ENCODE measurements at places on chromosomes 1 and 21.

DNA sequence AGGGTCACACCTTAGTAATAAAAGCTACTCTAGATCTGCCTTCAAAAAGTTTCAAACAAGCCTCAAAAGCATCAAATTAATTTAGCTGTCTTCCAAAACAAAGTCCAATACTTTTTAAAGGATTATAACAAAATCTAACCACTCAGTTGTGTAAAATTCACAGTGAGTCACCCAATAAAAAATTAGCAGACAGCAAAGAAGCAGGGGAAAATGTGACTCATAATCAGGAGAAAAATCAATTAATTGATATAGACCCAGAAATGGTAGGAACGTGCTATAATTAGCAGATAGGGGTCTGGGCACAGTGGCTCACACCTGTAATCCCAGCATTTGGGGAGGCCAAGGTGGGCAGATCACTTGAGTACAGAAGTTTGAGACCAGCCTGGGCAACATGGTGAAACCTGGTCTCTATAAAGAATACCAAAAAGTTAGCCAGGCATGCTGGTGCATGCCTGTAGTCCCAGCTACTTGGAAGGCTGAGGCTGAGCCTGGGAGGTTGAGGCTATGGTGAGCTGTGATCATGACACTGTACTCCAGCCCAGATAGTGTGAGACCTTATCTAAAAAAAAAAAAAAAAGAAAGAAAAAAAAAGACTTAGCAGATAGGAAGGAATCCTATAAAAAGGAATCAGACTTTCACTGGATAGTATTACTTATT, 8.1 kb upstream of the MYOG start:
- DNase-seq, result no peak

DNA sequence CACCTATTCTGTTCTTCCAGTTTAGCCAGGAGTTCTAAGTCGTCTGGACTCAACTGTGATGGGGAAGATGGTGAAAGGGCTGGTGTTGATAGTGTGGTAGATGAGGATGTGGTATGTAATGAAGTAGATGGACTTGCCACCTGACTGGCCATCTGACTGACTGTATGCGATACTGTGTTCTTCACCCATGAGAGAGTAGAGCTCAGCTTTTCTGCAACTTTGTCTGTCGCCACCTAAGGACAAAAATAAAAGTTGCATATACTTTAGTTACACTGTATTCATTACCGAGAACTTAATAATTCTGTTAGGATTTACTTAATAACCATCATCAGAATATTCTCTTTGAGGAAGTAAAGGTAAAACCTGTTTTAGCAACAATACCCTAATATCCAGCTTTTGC, 48.5 kb downstream of the EVI5 start:
- no peak for DNase-seq

GRCh38 chr21:34110594-34111202, 37.3 kb downstream of the MRPS6 start:
- no peak for DNase-seq

- no peak for DNase-seq
Observed at GRCh38 chr1:89001510-89001909, 9.1 kb upstream of the KYAT3 start.

DNA sequence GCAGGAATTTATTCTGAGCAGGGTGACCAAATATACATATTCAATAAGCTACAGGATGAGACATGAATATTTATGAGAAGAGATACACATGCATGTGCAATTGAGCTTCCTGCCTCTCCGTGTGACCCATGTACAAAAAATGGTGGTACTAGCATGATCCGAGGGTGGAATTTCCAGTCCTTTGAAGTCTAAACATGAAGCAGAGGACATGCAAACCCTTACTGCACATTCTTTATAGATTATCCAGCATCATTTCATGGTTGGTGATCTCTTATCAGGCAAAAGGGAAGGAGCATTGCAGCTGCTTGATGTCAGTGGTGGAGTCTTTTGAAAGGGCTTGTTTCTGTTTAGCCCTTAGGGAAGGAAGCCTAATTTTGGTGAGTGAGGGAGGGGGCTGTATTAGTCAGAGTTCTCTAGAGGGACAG, 448.6 kb downstream of the SETD4 start:
- no peak for DNase-seq

DNA sequence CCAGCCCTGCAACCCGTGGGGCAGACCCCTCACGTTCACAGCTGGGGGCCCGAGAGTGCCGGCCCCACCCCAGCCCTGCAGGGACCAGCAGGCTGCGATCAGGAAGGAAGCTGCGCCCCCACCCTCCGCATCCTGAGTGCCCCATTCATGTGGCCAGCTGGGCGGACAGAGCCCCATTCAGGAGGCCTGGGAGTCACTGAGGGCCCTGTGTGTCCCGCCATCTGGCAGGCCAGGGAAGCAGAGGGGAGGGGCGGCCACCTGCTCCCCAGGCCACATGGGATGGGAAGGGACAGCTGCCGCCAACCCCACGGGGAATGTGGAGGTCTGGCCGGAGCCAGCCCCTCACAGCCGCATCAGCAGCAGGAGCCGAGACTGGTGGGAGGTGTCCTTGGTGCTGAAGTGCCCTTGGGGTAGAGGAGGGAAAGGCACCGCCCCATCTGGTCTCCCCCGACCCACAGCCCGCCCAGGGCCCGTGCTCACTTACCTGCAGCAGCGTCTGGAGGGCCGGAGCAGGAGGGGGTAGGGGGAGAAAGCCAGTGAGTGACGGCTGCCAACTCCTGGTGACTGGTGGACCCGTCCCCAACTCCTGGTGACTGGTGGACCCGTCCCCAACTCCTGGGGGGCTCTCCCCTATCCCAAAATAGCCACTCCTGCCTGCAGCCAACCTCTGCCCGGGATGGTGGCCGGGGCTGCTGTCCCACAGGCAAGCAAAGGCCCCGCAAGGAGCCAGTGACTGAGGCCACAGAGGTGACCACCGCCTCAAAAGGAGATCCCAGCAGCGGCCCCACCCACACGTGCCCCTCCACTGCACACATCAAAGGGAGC, 8.7 kb downstream of the ACAP3 start:
- DNase-seq, result peak; percentile 44

- no peak for DNase-seq
Observed at GRCh38 chr1:62962901-62963776, 179.2 kb downstream of the ATG4C start.

DNA sequence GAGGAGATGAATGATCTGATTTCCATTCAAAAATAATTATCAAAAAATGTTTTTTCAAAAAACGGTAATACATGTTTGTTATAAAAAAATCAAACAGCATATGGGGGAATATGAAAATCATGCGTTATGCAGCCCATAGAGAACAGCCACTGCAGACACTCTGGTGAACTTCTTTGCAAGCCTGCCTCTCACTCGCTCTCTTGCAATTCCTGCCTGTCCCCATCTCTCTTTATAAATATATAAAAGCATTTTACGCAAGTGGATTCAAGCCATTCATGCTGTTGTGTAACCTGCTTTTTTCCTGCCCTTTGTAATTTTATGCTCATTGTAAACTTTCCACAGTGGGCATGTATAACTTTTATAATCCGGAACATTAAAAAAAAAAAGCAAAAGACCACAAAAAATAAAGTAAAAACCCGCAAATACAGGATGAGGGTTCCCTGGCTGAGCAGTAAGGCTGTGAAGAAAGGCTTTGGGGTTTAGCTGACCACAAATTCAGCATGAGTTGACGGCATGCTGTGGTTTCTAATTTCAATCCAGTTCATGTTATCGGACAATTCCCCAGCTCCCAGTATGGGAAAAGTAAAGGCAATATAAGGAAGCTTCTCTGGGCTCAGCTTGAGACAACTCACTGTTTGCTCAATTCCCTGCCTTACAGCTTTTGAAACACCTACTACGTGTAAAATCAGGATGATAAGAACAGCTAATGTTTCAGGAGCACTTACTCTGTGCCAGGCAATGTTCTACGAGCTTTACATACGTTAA, 52.8 kb upstream of the ZBTB40 start:
- no peak for DNase-seq

DNA sequence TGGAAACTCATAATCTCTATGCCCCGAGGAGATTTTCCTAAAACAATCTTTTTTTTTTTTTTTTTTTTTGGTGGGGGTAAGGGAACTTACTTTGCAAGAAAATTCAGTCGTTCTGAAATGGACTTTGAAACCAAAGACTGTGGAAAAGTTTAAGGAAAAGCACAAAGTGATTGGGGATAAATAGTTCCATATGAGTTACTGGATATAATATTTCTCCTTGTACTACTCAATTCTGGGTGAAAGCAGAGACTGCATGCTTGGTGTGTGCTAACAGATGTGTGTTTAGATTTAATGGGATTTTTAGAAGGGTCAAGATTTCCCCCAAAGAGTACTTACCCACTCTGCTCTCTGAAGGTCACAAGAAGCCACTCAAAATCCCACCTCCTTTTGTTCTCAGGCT, 204.9 kb upstream of the USP24 start:
- DNase-seq, result no peak

DNA sequence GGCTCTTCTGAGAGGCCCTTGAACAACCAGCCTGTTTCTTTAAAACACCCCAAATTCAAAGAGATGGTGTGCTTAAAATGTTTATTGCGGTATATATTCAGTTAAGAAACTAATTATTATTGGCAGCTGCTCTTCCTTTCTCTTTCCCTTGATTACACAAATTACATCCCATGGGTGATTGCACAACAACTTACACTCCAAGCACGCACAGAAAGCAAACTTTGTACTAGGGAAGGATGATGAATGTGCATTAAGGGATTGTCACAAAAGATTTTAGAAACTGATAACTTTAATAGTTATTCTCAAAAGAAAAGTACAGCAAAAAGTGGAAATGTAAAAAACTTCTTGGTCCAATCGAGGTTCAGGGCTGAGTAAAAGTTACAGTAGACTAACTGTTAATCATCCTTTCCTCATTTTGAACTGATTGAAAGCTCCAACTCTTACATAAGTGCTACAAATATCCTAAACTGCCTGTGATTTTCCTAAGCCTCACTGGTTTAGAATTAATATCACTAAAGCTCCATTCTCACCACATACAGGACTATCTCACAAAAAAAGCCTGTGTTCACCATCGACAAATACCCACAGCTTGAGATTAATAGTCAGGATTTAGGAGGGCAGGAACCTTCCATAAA, 153.4 kb downstream of the TTLL7 start:
- DNase-seq, result no peak

DNA sequence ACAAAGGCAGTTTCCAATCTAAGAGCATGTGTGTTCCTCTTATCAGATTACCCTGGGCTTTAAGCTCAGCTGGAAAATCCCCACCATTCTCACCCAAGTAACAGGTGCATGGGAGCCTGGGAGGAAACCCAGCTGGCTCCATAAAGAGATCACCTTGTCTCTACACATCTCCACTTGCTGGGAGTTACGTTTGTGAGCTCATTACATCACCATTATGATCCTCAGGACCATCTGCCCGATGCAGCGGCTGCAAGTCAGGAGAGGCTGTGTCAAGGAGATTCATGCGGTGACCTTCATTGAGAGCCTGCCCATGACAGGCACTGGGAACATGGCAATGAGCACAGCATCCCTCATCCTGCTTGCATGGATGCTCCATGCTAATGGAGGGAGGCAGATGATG, 618.0 kb downstream of the NPHP4 start:
- no peak for DNase-seq

DNA sequence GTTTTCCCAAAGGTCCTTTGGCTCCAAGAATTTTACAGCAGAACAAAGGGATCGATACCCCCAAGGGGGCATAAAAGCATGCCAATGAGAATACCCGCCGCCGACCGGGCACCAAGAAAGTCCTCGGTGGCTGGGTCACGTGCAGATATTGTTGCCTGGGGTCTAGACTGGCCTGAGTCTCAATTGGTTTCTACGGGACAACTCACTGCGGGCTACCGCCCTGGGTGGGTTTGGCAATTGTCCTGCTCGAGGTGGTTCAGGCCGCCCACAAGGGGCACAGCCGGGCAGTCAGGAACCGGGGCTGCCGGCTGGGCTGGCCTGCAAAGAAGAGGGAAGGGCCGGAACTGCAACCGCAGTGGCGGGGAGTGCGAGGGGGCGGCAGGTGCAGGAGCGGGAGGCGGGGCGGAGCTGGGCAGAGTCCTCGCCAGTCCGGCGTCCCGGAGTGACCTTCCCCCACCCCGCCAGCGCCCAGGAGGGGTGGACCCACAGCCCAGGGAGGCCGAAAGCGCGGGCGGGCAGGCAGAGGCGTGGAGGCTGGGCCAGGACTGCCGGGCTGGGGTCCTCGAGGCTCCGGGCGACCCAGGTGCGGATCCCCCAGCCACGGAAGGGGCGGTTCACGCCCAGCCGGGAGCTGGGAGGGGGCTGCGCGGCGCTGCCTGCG, 926 bp upstream of the ATP1B1 start:
- peak; percentile 76 for DNase-seq

- DNase-seq, result no peak
Observed at GRCh38 chr21:42097860-42098454, 26.8 kb downstream of the UMODL1 start.

DNA sequence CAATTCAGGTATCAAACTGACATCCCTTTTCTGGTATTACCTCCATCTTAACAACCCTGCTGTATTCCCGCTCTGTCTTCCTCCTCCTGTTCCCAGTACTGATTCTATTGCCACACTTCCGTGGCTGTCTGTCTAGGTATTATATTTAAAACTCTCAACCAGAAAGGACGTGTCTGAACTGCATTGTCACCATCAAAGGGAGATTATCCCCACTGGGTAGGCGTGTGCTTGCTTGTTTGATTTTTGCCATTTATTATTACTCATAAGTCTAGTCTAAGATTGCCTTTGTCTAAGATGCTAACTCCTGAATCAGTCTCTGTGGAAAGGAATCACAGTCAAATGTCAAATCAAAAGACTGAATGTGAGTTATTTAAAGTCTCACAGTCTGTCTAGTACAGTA, 650.1 kb downstream of the KCNT2 start:
- DNase-seq, result no peak

DNA sequence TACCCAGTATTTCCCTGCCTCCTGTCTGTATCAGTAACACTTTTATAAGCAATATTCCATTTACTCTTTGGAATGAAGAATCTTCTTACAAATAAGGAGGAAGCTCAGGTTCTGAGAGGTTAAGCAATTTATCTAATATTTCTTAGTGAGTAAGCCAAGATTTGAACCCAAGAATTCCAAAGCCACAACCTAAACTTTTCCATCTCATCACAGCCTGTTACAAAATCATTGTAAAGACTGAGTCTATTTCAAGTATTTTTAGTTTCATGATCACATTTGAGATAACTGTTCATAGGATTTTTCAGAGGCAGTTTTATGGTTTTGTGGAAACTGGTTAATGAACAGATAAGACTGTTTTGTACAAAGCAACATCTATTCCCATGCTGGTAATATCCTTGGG, 29.8 kb upstream of the HHAT start:
- no peak for DNase-seq

- no peak for DNase-seq
Observed at GRCh38 chr1:235625831-235626230, 23.8 kb downstream of the GNG4 start.

Data from nucleus accumbens (tissue), 56 donors.